ENCODE measurements at places on chromosomes 5 and 9.

GRCh38 chr9:113962396-113962795 is 86.3 kb downstream of the ZNF618 start:
- DNase-seq, result no peak

- no peak for DNase-seq
Measured at GRCh38 chr5:159478950-159479349, 148.7 kb upstream of the IL12B start.

- DNase-seq, result no peak
Measured at GRCh38 chr9:117405950-117406705, 8.7 kb downstream of the ASTN2 start.

DNA sequence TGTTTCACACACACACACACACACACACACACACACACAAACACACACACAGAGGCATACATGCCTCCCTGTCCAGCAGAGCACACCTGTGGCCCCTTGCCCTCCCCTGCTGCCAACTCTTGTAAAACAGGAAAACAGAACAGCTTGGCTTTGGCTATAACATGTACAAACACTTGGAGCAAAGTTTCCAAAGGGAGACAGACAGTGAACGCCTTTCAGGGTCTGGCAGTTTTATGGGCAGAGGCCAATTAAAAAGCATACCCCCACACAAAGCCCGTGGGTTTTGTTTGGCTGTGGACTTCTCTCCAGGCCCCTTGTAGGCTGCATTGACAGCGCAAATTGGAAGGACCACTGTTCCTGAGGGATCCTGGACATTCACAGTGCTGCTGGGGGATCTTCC is 265.6 kb downstream of the PAPPA start:
- DNase-seq, result no peak

GRCh38 chr5:179221877-179222220 is 123.4 kb downstream of the ADAMTS2 start:
- no peak for DNase-seq

GRCh38 chr5:56791396-56791795 is 24.0 kb upstream of the MAP3K1 start:
- no peak for DNase-seq

DNA sequence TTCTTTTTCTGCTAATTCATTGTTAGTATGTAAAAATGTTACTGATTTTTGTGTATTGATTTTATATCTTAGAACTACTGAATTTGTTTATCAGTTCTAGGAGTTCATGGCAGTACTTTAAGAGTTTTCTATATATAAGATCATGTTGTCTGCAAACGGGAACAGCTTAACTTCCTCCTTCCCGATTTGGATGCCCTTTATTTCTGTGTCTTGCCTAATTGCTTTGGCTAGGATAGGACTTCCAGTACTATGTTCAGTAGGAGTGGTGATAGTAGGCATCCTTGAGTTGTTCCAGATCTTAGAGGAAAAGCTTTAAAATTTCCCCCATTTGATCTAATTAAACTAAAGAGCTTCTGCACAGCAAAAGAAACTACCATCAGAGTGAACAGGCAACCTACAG is 20.1 kb downstream of the RCL1 start:
- no peak for DNase-seq

- DNase-seq, result no peak
Measured at GRCh38 chr5:131209506-131210150, 38.9 kb downstream of the LYRM7 start.

GRCh38 chr9:107751567-107752210 is 262.1 kb upstream of the KLF4 start:
- DNase-seq, result no peak

DNA sequence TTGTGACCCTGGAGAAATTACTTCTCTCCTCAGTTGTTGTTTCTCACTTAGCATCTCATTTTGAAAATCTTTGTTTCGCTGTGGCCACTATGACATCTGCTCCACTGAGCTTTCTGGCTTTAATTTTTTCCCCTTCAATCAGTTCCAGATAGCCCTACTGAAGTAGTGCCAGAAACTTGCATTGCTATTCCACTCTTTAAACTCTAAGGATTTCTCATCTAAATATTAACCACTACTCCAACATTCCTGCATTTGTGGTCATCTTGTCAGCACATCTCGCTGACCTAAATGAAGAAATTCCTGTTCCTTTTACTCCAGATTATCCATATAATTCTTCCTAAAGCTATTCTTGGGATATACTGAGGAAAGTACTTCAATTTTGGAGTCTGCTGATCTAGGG is 15.3 kb upstream of the NOL6 start:
- no peak for DNase-seq

DNA sequence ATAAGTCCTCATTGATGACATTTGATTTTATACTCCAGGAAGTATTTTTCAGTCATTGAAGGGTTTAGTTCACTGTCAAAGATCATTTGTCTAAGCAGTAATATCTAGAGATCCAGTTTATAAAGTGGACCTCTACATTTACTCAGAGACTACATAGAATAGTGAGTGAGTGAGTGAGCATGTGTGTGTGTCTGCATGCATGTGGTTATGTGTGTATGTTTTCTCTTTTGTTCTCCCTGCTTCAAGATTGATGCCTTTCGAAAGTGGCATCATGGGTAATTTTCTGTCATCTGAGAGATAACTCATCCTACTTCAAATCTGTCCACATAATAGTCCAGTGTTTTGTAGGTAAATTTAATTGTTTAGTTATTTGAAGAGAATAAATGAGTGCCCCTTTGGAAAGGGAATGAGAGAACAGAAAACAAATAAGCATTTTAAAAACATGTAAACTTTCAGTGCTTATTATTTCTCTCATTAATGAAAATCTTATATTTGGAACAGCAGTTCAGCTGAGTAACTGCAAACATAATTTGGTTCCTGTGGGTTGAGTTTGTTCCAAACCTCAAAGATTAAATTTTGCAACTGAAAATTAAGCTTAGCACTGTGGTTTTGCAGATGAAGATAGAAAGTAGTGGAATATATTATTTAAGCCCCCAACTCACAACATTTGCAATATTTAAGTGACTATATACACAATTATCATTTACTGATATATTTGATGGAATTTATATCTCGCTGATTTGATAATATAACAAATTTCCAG is 1295.1 kb upstream of the C9orf72 start:
- no peak for DNase-seq

GRCh38 chr9:127935765-127936221 is 1.9 kb downstream of the DPM2 start:
- no peak for DNase-seq

DNA sequence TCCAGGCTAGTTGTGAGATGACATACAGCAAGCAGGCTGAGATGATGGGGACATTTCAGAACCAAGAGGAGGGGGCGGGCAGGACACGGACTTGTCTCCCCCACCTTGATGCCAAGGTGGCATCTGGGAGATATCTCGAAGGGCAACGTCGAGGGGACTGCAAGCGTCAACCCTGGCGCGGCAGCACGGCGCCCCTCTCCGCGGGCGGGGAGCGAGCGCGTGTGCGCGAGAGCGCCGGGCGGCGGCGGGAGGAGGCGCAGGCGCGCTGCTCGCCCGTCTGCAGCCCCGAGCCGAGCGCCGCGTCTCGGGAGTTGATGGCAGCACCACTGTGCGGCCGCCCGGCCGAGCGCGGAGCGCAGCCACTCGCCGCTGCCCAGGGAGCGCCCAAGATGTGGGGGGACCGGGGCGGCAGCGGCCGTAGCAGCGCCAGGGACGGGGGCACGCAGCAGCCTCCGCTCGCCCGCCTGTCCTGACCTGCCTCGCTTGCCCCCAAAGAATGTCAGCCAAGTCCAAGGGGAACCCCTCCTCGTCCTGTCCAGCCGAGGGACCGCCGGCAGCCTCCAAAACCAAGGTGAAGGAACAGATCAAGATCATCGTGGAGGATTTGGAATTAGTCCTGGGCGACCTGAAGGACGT is at the start of gene PRR16:
Gene PRR16, plus strand, starts transcription at position 310 of the 636 bp plus-strand sequence.
- no peak for DNase-seq

DNA sequence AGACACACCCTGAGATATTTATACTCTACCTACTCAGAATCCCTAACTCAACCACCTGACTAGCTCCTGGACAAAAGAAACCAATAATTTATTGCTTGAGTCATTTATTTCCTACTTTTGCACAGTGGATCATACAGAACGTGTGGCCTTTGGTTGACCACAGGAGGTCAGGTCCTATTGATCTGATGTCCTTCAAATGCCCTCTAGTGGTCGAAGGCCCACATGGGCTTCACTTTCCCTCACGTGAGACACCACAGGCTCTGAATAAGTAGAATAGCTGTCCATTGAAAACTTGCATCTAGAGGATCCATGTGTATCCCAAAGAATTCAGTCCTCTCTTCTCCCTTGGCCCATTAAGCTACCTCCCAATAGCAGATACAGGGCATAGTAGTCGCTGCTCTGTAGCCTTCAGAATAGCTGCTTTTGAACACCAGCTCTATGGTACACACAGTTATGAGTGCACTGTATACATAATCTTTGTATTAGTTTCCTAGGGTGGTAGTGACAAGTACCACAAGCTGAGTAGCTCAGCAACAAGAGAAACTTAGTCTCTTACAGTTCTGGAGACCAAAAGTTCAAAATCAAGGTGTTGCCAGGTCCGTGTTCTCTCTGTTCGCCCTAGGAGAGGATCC is 177.6 kb upstream of the SMARCA2 start:
- DNase-seq, result no peak

DNA sequence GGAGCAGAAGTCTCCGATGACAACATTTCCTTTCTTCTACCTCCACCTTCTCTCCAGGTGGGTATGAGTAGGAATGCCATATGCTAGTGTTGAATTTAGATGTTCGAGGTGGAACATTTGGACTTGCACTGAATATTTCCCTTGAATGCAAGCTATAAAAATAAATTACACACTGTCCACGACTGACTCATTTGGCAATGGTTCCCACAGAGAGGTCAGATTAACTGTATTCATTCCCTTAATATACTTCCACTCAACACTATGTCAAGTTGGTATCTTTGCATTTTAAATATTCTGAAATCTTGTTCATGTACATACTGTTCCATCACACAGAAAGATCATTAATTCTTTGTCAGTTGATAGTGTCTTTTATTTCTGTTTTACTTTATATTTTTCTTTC is 222.6 kb upstream of the PIK3R1 start:
- no peak for DNase-seq

- no peak for DNase-seq
Measured at GRCh38 chr9:118268046-118268445, 563.8 kb downstream of the TLR4 start.

DNA sequence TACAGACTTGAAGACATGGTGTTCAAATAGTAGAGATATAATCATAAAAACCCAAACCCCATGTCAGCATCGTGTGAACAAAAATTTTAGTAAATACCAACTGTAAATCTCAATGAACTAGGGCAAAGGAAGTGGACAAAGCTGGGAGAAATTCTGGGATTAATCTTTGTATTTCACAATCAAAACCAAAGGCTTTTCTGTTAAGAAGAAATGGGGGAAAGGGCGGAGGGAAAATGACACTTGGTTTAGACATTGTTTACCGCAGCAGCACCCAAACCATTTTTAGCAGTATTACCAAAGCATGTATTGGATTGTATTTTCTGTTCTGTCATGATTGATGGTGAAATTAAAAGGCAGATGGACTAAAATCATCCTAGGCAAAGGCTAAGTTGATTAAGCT is 134.2 kb upstream of the PRSS3 start:
- DNase-seq, result no peak

GRCh38 chr5:115815693-115816225 is 700 bp downstream of the CDO1 start:
- no peak for DNase-seq

DNA sequence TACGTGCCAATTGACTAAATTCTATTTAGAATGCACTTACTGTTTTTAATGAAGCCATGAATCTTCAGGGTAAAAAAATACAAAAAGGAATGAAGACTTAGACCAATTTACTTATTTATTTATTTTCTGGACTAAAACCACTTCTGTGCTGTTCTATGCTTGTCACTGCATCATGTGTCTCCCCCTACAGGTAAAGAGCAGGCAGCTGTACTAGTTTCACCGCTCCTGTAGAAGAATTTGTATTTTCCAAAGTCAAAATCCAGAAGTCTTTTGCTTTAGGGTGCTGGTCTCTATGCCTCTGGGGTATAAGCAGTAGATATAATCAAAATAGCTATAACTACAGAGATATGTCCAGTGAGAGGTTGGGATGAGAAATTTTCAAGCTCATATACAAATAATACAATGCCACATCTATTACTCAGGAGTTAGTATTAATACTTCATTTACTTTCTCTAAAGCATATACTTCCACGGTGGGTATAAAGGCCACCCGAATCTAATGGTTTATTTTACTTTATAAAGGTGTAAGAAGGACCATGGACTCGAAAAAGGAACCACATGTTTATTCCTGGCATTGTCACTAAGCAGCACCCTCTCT is 591.5 kb downstream of the RAB3C start:
- no peak for DNase-seq

- no peak for DNase-seq
Measured at GRCh38 chr5:172213126-172213525, 19.2 kb downstream of the EFCAB9 start.

GRCh38 chr5:13567819-13568218 is 376.7 kb downstream of the DNAH5 start:
- DNase-seq, result no peak

DNA sequence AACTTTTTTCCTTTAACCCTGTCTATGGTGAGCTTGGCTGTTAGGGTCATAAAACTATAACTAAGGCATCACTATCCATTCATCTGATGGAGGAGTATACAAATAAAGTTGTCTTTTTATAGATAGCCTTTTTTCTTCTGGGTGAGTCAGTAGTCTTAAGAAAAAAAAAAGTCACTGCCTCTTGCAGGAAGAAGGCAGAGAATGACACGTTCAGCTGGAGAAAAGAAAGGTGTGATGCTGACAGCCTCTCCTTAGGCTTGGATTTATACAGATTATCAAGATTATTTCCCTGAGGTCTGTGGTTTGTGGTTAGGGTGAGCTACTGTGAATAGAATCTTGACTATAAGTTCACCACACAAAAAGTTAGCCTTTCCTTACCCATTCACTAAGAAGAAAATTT is 23.0 kb downstream of the EPB41L4B start:
- no peak for DNase-seq

DNA sequence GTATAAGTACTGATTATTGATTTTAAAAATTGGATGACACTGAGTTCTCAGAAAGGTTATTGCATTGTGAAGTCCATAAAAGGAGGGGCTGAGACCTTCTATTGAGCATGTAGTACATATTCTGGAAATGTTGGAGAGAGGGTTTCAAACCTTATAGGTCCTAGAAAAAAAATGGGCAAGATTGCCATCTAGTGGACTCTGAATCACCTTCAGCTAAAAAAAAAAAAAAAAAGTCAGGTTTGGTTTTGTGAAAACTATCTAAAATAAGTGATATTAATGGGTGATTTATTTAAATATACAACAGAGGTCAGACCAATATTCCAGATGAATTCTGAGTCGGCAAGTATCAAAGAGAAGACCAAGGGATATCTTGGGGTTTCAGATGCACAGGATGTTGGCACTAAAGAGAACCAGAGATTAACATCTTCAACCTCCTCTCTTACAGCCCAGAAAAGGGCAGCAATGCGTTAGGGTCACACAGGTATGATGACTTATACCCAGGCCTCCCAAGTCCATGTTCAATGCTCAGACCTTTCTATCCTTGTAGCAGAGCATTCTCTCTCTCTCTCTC is 109.8 kb upstream of the NMUR2 start:
- no peak for DNase-seq

GRCh38 chr9:92652461-92652860 is 17.5 kb downstream of the IPPK start:
- DNase-seq, result no peak

Data from cortex of kidney (tissue), 1 donor.